ENCODE measurements at places on chromosomes 5 and 9.

DNA sequence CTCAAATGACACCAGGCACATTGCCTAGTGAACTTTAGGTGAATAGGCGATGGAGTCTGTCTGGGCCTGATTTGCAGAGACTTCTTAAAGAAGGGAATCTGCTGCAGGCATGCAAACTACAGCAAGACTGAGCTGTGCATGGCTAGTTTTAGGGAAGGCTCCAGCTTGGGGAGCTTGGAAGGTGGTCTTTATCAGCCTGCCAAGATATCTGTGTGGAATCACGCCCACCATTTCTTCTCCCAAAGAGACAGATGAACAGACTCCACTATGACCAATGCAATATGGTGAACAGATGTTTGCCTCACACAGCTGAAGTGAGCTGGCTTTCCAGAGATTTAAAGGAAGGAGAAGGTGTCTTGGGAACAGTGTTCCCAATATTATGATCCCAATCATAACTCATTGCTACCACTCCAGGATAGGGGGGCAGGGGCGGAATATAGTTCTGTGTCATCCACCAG, 129.0 kb upstream of the HMHB1 start:
- no peak for DNase-seq

GRCh38 chr9:31916591-31917241, 467.7 kb upstream of the ACO1 start:
- no peak for DNase-seq

- DNase-seq, result no peak
Measured at GRCh38 chr9:78769690-78770089, 472.8 kb downstream of the PSAT1 start.

- DNase-seq, result no peak
Measured at GRCh38 chr5:6493681-6494454, 45.2 kb downstream of the UBE2QL1 start.

DNA sequence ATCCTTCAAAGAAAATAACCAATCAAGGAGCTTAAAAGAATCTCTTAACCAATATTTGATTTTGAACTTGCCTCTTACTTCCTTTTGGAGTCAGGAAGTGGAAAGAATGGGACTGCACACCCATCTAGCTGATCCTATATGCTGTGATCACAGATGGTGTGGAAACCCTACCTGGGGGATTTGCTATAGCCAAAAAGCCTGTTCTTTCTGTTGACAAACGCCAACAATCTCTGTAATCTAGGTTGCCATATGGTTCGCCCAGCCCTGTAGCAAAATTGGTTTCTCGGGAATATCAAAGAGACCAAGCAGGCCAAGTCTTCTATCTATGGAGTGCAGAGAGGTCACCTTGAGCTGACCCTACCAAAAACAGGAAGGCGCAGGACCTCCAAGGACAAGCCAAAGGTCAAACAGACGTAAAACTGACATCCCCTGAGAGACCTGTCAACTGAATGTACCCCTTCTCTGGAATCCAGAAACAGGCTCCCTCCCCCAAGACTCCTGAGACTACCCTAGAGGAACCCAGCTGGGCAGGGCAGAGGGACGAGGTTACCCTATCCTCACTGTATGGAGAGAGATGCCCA, 19.4 kb downstream of the NRG2 start:
- DNase-seq, result no peak

DNA sequence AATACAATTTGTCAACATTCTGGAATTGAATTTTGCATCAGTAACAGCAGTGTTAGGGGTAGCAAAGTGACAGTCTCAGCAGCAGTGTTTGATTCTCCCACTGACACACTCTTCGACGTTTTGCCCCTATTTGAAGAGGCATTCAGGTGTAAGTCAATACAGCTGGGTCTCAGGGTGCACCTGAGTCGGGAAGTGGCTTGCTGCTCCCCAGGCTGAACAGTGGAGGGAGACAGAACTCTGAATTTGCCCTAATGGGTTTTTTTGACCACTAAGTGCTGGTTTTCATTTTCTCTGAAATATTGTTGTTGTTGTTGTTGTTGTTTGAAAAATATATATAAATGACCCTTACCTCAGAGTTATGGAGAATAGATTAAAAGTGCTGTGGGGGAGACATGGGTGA, 223.2 kb downstream of the TLR4 start:
- DNase-seq, result no peak

GRCh38 chr5:116773926-116774325, 199.3 kb upstream of the SEMA6A start:
- no peak for DNase-seq

DNA sequence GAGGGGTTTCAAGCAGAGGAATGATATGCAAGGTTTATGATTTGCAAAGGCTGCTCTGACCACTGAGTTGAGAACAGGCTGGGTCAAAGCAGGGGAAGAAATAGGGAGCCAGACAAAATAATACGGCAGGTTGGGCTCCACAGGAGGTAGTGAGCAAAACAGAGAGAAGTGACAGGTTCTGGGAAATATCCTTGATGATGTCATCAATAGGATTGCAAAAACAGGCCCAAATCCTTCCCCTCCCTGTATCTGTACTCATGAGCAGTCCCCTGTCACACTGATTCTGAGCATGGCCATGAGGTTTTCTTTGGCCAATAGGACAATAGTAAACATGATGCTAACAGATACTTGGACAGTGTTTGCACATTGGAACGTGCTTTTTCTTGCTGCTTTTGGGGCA, 471.8 kb upstream of the BRINP1 start:
- DNase-seq, result no peak

DNA sequence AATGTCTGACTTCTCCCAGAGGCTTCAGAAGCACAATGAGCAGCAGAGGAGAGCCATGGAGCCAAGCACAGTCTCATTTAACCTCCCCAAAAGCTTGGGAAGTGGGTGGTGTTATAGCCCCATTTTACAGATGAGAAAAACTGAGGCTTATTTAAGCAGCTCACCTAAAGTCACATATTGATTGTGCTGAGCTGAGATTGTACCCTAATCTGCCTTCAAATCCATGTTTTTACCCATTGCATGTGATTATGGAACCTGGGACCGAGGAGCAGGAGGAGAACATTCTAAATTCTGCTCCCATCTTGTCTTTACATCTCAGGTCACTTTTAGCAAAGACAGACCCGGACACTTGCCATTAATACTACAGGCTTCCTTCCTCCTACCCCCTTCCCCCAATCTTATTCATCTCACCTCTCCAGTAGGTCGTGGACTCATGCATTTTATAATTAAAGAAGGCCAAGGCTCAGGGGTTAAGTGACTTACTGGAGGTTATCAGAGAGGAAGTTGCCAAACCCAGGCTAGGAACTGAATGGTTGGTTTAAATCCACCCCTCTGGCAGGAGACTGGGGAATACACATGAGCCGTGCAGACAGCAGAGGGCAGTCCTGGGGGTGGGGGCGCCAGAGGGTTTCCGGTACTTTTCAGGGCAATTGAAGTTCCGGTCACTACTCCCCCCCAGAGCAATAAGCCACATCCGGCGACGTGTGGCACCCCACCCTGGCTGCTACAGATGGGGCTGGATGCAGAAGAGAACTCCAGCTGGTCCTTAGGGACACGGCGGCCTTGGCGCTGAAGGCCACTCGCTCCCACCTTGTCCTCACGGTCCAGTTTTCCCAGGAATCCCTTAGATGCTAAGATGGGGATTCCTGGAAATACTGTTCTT, 51.0 kb upstream of the IL17B start:
- no peak for DNase-seq

- DNase-seq, result no peak
Measured at GRCh38 chr5:61137835-61138234, 24.4 kb downstream of the SMIM15 start.

GRCh38 chr9:34995670-34996060, 6.1 kb downstream of the DNAJB5 start:
- no peak for DNase-seq

GRCh38 chr9:3224931-3225330, 300.9 kb downstream of the RFX3 start:
- no peak for DNase-seq

DNA sequence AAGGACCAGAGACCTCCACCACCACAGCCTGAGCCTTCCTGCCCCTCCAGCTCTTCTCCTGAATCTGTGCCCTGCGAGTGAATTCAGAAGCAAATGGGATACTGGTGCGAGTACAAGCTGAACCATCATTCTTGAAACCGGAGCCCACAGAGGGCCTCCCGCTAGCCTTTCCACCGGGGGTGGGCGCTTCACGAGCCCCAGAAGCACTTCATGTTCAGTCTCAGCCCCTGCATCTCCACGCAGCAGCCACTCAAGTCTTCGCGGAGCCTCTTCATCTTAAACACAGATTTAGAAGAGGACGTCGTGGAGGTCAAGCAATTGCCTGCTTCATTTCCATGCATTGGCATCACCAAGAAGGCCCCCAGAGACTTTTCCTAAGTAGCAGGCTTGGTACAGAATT, 26.0 kb upstream of the OLFM1 start:
- DNase-seq, result no peak

- DNase-seq, result no peak
Measured at GRCh38 chr9:133505901-133506652, 18.7 kb downstream of the MYMK start.

DNA sequence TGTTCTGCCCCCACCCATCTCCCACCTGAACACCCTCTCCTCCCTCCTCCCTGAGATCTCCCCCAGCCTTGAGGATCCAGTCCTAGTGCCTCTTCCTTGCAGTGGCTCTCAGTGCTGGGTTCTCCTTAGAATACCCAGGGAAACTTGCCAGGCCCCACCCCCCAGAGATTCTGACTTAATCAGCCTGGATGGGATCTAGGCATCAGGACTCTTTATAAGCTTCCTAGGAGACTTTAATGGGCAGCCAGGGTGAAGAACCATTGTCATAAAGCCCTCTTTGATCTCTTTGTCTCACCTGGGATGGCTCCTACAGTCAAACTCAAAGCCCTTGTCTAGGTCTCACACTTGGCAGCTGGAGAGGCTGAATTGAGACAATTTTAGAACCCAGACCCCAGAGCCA, 8.6 kb upstream of the GLIS3 start:
- DNase-seq, result no peak

DNA sequence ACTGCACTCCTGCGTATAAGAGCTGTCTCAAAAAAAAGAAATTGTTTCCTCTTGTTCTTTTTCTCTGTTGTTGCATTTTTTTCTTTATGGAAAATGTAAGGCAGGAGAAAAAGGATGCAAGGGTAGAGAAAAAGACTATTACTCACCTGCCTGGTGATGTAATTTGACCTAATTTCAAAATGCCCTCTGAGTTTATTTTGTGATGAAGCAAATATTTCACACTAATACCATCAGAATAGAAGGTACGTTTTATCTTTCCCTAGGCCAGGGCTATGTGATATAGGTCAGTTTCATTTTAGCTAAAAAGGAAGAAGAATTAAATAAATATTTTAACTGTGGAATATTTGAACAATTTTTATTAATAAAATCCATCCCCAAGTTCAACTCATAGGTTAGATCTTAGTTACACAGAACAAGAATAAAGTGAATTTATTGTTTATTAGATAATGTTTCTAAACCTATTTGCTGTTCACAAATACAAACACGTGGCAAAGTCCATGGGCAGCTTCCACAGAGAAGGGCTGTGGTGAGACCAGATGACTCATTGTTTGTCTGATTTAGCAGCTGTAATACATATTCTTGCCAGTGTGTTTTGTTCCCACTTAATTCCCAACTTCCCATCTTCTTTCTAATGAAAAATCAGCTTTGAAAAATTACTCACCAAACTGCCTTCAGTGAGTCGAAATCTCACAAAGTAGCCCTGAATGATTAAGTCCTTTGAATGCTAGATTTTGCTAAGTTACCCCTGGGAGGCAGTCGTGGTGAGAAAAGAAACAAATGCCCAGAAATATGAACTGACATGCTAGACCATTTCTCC, 52.8 kb upstream of the CCDC112 start:
- DNase-seq, result no peak
